ENCODE measurements at places on chromosomes 2 and 18. TPM values are rescaled to one million over a fixed set of nuclear protein-coding genes. Genes with fewer than 3 reads are reported as not detected.

DNA sequence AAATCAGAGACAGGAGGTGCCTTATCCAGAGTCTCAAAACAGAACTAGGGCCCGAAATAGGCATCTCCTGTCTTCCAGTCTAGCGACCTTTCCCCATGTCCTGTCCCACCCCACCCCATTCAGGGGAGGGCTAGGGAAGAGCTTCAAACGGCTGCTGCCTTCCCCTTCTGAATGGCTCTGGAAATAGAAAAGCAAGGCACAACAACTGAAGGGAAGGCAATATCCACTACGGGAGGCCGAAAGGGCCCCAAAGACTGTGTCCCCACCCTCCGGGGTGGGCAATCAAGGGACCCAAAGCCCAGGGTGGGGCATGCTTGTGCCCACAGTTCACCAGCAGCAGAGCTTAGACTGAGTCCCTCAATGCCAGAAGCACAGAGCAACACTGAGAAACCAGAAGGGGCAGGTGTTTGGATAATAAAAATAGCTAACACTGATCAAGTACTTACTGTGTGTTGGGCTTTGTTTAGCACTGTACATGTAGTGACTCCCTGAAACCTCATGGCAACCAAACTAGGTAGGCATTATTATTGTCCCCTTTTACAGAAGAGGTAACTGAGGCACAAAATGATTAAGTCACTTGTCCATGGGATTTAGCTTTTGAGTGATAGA, 38.5 kb downstream of the CYRIA start:
- no peak for DNase-seq

DNA sequence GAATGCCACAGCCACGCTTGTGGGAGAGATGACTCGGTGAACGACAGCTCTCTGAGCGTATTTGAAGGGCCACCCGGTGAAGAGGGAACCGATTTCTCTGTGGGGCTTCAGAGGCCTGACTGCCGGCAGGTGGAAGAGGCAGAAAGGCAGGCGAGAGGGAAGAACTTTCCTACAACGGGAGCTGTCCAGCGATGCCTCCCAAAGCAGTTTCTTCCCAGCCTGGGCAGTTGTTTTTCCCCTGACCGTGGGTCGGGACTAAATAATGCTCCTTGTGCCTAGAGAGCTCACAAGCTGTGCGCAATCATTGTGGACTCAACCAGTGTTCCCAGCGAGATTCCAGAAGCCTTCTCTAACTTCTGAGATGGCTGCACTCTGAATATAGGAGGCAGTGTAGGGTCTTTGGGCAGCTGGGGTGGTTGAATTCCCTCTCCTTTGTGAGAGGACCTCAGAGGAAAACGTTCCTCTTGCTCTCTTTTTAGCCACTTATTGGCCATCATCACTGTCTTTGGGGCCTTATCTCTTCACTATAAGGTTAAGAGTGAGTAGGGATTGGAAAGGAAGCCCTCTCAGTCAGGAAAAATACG, 710 bp downstream of the SEC11C start:
- DNase-seq, result peak; percentile 32

ST8SIA5 gene
- under 0.01 TPM for total RNA-seq

GRCh38 chr2:134549104-134549503, 169.7 kb downstream of the TMEM163 start:
- DNase-seq, result no peak

GRCh38 chr2:232521959-232522622, 1.9 kb downstream of the PRSS56 start:
- DNase-seq, result peak; percentile 78

- DNase-seq, result no peak
Measured at GRCh38 chr2:79437433-79438267, 75.2 kb upstream of the CTNNA2 start.

GRCh38 chr2:28736034-28736433, 15.6 kb upstream of the PPP1CB start:
- no peak for DNase-seq

- no peak for DNase-seq
Measured at GRCh38 chr2:10536569-10537133, 88.5 kb upstream of the ODC1 start.

GALNT3 gene
- 51.3 TPM for total RNA-seq

ARHGAP28 gene
- 1.0 TPM for total RNA-seq

DNA sequence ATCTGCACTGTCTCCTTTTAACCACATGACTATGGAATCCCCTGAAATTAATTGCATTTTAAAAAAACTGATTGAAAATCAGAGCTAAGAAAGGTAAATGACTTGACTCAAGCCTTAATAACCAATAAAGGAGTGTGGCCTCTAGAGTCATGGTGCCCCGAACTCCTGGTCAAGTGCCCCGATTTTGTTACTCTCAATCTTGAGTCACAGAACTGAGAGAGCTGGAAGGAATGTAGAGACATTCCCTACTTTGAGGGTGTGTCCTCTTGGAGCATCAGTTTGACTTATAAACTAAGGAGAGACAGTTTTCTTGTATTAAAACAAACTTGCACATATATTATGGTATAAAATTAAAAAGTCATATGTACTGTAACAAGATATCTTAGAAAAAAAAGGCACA, 2.4 kb downstream of the WDR43 start:
- DNase-seq, result no peak

DNA sequence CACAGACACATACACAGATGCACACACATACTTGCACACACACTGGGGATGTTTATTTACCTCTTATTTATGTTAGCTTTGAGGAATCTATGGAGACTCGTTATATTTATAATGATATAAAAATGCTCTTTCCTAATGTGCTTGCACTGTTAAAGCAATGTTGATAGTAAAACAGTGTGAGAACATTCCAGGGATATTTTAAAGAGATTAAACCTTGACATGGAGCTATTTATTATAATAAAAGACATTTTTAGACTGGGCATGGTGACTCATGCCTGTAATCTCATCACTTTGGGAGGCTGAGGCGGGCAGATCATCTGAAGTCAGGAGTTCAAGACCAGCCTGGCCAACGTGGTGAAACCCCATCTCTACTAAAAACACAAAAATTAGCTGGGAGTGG, 557.3 kb upstream of the ZNF804A start:
- DNase-seq, result no peak

CPLX4 gene
- total RNA-seq, result not detected

TBR1 gene
- total RNA-seq, result not detected

DNA sequence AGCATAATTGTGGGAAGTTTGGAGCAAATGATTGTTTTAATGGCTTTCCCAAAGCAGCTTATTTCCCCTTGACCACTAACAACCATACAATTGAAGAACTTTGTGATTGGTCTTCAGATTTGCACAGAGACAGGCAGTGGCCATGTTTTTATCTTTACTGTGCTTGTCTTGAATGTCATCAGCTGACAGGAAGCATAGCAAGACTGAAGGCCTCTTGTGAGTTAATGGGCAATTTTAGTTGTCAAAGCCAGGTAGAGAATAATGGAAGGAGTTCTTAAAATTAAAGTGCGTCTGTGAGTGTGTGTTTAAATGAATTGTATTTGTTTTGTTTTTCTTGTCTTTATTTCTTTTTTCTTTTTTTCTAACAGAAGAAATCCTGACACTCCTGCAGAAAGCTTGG, 809.9 kb downstream of the TSN start:
- no peak for DNase-seq

- DNase-seq, result no peak
Measured at GRCh38 chr2:236934166-236934565, 151.5 kb upstream of the COPS8 start.

GRCh38 chr2:149363958-149364357, 33.6 kb downstream of the LYPD6 start:
- no peak for DNase-seq

DNA sequence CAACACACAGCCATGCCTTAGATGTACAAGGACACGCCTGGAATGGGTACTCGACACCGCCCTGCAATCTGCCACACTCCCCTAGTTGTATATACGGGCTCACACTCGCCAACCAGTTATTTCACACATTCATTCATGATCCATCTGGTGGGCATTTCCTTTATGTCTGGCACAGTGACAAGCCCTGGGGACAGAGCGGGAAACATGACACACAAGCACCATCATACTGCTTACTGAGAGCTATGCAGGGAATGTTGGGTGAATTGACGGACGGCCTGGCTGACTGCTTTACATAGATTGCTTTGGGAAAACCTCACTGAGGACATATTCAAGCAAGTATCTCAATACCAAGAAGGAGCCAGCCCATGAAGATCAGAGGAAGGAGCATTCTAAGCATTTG, 448.0 kb upstream of the SPRED2 start:
- DNase-seq, result no peak

KCMF1 gene
- total RNA-seq, result 28.1 TPM

GRCh38 chr18:57050310-57050949, 96.5 kb upstream of the BOD1L2 start:
- DNase-seq, result peak; percentile 78

DNA sequence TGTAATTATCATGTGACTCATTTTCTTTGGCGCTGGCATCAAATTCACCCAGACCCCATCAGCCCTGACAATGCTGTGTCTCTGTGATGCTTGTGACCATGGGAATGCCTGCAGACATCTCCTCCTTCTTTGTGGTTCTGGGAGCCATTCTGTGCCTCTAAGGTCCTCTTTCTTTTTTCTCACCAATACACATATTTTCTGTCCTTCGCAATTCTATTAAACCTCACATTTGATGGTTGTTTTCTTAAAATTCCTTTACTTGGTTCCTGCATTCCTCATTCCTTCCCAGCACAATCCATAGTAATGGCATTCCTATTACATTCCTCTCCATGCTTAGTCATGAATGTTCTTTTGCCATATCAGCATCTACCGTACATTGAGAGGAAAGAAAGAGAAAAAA, 375.3 kb downstream of the PIK3C3 start:
- DNase-seq, result no peak

DNA sequence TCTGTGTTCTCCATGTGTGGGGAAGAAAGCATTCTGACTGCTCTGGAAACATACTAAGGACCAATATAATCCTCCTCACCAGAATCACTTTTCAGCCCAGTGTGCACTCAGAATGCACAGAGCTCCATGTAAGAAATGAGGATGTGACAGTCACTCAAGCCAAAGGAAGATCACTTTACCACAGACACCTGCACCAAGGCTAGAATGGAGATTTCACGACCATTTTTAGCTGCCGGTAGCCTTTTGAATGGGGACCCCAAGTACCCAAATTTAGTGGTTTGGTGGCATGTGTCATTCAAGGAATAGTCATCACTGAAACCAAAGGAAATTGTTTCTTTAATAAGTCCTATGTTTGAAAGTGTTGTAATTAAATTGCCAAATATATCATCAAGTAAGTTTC, 613.2 kb upstream of the ACVR2A start:
- no peak for DNase-seq

GRCh38 chr2:157627594-157628476, 829 bp downstream of the ACVR1C start:
- DNase-seq, result no peak

- no peak for DNase-seq
Measured at GRCh38 chr2:12256206-12256605, 460.5 kb upstream of the TRIB2 start.

DNA sequence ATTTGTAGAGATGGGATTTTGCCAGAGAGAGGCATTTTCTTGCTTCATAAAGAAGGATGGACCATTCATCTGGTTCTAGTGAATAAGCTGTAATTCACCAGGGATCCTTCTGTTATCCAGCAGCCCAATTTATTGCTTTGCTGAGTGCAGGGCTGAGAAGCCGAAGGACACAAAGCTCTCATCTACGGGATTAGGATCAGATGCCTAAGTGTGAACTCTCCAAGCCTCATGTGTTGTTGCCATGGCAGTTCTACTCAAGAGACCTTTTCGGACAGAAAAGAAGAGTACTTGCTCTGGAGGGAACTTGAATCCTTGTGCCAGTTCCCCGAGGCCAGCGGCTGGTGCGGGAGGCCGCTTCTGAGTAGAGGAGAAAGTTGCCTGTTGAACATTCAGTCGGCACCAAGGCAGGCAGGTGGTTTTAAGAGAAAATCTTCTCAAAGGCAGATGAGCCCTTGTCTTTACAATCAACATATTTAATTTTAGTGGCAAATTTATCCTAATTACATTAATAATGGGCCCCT, 38.4 kb upstream of the MBP start:
- DNase-seq, result no peak

DNA sequence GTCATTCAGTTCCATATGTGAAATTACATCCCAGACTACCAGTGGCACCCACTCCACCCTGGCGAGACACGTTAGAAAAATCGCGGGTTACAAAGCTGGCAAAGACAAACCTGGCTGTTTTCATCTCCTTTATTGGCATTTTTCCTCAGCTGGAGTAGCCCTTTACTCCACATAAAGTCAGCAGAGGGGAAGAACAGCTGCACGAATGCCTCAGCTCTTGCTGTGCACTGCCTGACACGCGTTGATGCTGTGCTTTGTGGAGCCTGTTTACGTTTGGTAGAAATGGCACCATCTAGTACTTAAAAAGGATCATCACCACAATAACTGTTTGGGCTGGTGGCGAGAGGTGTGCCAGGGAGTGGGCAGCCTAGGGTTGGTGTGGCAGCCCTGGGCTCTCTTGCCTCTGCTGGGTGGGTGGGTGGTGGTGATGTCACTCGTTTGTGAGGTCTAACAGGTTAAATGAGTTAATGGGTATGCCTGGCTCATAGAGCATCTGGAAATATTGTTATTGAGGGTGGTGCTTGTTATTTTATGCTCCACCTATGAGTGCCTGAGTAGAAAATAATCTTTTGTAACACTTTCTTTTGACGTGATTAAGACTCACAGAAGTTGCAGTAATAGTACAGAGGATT, 16.4 kb downstream of the FARP2 start:
- no peak for DNase-seq

DNA sequence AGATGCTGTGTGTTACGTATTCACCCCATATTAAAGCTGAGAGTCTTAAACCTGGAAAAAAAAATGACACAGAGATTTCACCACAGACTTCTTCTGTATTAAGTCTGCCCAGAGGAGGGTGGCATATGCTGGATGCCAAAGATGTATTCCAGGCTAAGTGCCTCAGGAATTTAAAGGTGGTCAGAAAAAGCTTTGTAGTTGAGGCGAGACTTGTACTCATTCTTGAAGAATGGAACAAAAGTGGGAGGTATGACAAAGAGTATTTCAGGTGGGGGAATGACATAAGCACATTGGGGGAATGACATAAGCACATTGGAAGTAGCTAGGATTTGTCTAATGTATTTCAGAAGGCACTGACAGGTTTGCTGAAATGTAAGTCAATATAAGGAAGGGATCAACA, 98.6 kb downstream of the BABAM2 start:
- DNase-seq, result no peak

Data from Peyer's patch (tissue), 4 donors.